Type B pancreatic cell (in vitro differentiated cells): ENCODE measurements at places on chromosomes 6 and 20. TPM values are rescaled to one million over a fixed set of nuclear protein-coding genes. Genes with fewer than 3 reads are reported as not detected.
A peak's percentile ranks its signal among the peaks of the same experiment; 100 is the strongest.

The TLDC2 gene
- total RNA-seq = 0.75 and 0.93 TPM in 2 replicates

The GMPR gene
- 1.8 and 3.8 TPM in 2 replicates for total RNA-seq

The HLA-DMA gene
- 1.5 and 2.0 TPM in 2 replicates for total RNA-seq

The CYP39A1 gene
- 4.8 and 6.7 TPM in 2 replicates for total RNA-seq

The MRAP2 gene
- total RNA-seq = 0.74 and 1.4 TPM in 2 replicates

The HINT3 gene
- 14.8 and 19.9 TPM in 2 replicates for total RNA-seq

The RNF182 gene
- total RNA-seq = 2.8 and 12.3 TPM in 2 replicates

The SYNDIG1 gene
- 4.1 and 4.3 TPM in 2 replicates for total RNA-seq

The CALHM6 gene
- total RNA-seq = 0.99 and 1.6 TPM in 2 replicates

The SRSF6 gene
- 203 and 280 TPM in 2 replicates for total RNA-seq

DNA sequence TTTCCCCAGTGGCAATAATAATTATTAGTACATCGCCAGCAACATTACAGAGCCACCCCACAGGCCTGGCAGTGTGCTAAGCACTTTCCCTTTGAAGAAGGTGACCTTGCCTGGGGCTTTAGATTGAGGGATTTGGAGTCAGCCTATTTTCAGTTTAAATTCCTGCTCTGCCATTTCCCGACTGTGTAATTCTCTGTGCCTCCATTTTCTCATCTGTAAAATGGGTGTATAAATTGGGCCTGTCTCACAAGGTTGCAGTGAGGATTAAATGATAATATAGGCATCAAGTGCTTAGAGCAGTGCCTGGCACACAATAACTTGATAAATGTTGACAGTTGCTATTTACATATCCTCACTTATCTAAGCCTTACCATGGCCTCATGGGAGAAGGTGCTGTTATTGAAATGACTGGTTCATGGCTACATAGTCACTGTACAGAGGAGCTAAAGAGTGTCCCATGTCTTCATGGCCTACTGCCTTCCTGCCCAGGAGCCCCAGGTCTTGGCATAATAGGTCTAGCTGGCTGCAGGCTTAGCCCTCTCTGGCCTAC lies 5.1 kb upstream of the SCRT2 start:
- H3K27me3 ChIP-seq = peaks cover 59% of the 10 kb centered on the region
- DNase-seq = no peak
- no peaks in the 10 kb centered on the region for H3K36me3 ChIP-seq
- H3K4me1 ChIP-seq = peaks cover 5% of the 10 kb centered on the region
- H3K4me3 ChIP-seq = no peak overlapping the region

- H3K4me3 ChIP-seq = no peak overlapping the region
- H3K36me3 ChIP-seq = peaks cover 4% of the 10 kb centered on the region
- H3K4me1 ChIP-seq = peaks cover 39% of the 10 kb centered on the region
- H3K27me3 ChIP-seq = no peaks in the 10 kb centered on the region
Measured at GRCh38 chr6:43125555-43125954, 45.5 kb upstream of the SRF start.

DNA sequence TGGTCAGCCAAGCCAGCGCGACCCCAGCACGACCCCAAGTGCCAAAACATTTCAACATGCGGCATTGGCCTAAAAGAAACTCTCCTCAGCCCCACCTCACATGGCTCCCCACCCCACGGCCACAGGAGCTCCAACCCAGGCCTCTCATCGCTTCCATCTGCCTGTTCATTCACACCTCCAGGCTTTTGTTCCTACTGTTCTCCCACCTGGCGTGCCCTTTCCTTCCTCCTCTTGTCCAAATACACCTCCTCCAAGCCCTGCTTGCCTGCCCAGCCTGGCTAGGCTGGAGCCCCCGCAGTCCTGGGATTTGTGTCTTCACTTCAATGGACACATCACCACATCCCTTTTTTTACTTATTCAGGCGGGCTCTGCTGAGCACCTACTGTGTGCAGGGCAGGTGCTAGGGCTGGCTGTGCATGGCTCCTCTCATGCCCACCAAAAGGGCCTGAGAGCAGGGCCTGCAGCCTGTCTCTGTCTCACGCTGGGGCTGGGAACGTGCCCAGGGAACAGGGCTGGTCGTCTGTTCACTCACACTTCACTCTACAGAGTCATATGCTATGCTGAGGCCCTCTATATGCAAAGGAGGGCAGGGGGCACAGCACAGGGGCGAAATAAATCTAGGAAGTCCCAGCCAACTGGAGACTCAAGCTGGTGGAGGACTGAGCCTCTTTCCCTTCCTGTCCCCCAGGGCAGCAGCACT lies 61.1 kb downstream of the GRM4 start:
- no peaks in the 10 kb centered on the region for H3K27me3 ChIP-seq
- H3K36me3 ChIP-seq = no peaks in the 10 kb centered on the region
- DNase-seq = no peak

DNA sequence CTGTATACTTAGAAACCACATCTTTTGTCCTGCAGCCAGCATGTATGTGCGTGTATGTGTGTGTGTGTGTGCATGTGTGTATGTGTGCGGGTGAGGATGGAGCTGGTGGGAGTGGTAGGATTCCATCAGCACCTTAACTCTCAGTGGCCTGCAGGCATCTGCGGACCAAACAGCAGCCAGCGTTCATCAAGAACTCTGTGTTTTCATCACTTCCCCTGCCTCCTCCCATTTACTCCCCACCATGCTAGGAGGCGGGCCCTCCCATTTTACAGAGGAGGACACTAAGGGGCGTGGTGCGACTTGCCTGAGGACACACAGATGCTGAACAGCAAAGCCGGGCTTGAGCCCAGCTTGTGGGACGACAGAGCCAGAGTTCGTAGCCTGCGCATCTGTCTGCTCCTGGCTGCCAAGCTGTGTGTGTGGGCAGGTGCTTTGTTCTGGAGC lies 8.9 kb downstream of the VSTM2L start:
- peak overlapping the region; percentile 47 for H3K27ac ChIP-seq
- peak overlapping the region; percentile 21 for H3K4me3 ChIP-seq
- no peaks in the 10 kb centered on the region for H3K36me3 ChIP-seq
- peaks cover 51% of the 10 kb centered on the region for H3K27me3 ChIP-seq

DNA sequence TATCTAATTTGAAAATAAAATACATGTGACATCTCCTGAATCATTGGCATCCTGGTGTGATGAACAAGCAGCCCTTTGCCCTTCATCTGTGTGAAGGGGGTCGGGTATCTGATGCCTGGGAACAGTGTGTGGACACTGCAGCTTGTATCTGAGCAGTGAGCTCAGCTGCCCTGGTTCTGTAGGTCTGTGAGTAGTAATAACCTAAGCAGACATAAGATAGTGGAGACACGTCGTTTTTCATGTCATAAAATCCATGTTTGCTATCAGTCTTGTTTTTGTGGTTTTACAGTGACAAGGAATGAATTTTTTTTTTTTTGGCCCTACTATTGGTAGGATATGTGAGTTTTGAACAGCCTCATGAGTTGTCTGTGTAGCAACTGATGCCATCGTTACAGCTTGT lies 133.0 kb downstream of the JARID2 start:
- H3K27ac ChIP-seq = no peak overlapping the region
- peaks cover 10% of the 10 kb centered on the region for H3K36me3 ChIP-seq
- no peak overlapping the region for H3K4me3 ChIP-seq
- DNase-seq = no peak
- H3K27me3 ChIP-seq = no peaks in the 10 kb centered on the region

DNA sequence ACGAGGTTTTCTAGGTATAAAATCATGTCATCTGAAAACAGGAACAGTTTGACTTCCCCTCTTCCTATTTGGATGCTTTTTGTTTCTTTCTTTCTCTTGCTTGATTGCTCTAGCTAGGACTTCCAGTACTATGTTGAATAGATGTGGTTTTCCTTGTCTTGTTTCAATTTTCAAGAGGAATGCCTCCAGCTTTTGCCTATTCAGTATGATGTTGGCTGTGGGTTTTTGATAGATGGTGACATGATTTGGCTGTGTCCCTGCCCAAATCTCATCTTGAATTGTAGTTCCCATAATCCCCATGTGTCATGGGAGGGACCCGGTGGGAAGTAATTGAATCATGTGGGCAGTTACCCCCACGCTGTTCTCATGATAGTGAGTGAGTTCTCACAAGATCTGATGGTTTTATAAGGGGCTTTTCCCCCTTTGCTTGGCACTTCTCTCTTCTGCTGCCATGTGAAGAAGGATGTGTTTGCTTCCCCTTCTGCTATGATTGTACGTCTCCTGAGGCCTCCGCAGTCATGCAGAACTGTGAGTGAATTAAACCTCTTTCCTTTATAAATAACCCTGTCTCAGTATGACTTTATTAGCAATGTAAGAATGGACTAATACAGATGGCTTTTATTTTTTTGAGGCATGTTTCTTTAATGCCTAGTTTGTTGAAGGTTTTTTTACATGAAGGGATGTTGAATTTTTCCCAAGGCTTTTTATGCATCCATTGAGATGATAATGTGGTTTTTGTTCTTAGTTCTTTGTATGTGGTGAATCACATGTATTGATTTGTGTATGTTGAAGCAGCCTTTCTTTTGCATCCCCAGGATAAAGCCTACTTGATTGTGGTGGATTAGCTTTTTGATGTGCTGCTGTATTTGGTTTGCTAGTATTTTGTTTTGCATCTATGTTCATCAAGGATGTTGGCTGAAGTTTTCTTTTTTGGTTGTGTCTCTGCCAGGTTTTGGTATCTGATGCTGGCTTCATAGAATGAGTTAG lies 239.1 kb downstream of the THBS2 start:
- no peak overlapping the region for H3K4me3 ChIP-seq
- no peaks in the 10 kb centered on the region for H3K36me3 ChIP-seq
- H3K27me3 ChIP-seq = peaks cover 9% of the 10 kb centered on the region
- H3K4me1 ChIP-seq = no peaks in the 10 kb centered on the region

GRCh38 chr20:10590950-10591671 lies 82.7 kb downstream of the JAG1 start:
- H3K36me3 ChIP-seq = peaks cover 4% of the 10 kb centered on the region
- no peaks in the 10 kb centered on the region for H3K27me3 ChIP-seq
- no peak for DNase-seq
- peaks cover 11% of the 10 kb centered on the region for H3K4me1 ChIP-seq
- no peak overlapping the region for H3K27ac ChIP-seq
- H3K4me3 ChIP-seq = no peak overlapping the region

- H3K36me3 ChIP-seq = peaks cover 4% of the 10 kb centered on the region
- peaks cover 7% of the 10 kb centered on the region for H3K27me3 ChIP-seq
- no peak overlapping the region for H3K4me3 ChIP-seq
Measured at GRCh38 chr6:1645466-1646185, 35.9 kb downstream of the FOXC1 start.

DNA sequence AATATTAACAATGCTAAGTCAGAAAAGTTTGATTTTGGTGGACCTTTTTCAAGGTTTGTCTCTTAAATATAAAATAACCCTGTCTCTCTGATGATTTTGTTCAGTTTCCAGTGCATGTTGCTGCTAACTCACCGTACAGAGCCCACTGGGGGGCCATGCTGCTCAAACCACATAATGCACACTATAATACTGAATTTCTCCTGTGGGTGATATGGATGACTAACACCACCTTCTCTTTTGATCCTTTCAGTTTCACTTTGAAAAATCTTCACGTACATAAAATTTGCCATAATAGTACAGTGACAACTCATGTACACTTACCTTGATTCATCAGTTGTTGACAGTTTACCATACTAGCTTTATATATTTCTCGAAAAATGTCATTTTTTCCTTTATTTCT lies 506.6 kb upstream of the MAN1A1 start:
- H3K27me3 ChIP-seq = peaks cover 3% of the 10 kb centered on the region
- H3K27ac ChIP-seq = no peak overlapping the region
- H3K4me3 ChIP-seq = no peak overlapping the region
- no peaks in the 10 kb centered on the region for H3K36me3 ChIP-seq
- DNase-seq = no peak
- H3K4me1 ChIP-seq = no peaks in the 10 kb centered on the region

DNA sequence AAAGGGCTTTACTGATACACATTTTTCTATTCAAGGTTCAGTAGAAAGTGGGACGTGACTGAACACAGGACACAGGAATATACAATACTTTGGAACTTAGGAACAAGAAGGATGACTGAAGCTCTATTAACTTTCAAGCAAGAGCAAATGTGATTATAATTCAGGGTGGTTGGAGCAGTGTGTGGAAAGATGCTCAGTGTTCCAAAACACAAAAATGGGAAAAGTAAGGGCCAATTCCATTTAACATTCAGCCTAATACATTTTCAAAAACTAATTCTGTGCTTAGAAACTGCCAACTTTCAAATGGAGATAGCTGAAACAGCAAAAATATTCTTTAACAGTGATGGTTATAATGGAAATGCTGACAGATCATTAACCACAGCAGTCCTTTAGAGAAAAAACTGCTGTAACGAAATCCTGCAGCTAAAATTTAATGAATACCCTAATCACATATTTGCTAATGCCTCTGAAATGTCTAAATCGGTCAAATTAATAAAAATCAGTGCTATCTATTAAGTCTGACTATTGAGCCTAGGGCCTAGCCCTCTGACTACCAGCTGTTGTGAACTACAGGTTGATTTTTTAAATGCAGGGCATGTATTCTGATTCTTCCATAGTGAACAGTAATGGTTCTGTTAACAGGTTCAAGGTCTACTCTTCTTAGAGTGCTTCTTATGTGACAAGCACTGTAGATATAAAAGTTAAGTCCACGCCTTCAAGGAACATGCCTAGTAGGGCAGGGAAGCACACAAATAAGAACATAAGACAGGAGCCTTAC lies 45.9 kb downstream of the RARS2 start:
- H3K4me1 ChIP-seq = no peaks in the 10 kb centered on the region
- no peak overlapping the region for H3K27ac ChIP-seq
- no peak overlapping the region for H3K4me3 ChIP-seq
- H3K27me3 ChIP-seq = no peaks in the 10 kb centered on the region

- no peak overlapping the region for H3K27ac ChIP-seq
- H3K4me3 ChIP-seq = no peak overlapping the region
- peaks cover 20% of the 10 kb centered on the region for H3K4me1 ChIP-seq
Measured at GRCh38 chr6:33642897-33643296, 21.8 kb downstream of the ITPR3 start.

- no peaks in the 10 kb centered on the region for H3K27me3 ChIP-seq
- no peaks in the 10 kb centered on the region for H3K36me3 ChIP-seq
- no peak overlapping the region for H3K27ac ChIP-seq
- no peak for DNase-seq
Measured at GRCh38 chr6:82570083-82570482, 206.5 kb downstream of the TPBG start.

DNA sequence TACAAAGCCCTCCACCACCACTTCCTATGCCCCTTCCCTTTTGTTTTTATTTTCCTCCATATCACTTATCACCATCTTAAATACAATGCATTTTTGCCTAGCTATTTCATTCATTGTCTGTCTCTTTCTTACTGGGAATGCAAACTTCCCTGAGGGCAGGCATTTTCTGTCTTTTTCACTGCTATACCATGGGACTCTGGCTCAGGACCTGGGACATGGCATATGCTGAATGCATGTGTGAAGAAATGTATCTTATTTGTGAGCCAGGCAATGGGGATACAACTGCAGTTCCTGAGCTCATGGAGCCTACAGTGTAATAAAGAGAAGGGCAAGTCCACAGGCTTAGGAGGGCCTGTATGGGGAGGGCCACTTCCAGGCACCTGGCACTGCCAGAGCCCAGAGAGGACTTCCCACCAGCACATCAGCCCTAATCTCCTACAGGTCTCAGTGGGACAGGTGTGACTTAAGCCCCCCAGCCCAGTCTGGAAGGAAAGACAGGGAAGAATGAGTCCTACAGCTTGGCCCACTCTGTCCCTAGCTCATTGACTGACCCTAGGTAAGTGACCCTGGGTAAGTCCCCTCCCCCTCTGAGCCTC lies 43.2 kb downstream of the TFEB start:
- peaks cover 25% of the 10 kb centered on the region for H3K27me3 ChIP-seq
- H3K4me1 ChIP-seq = peaks cover 10% of the 10 kb centered on the region
- H3K27ac ChIP-seq = no peak overlapping the region
- H3K4me3 ChIP-seq = no peak overlapping the region

GRCh38 chr6:133621751-133622150 lies 267.2 kb upstream of the TCF21 start:
- no peaks in the 10 kb centered on the region for H3K4me1 ChIP-seq
- H3K27ac ChIP-seq = no peak overlapping the region
- no peaks in the 10 kb centered on the region for H3K27me3 ChIP-seq

- H3K4me1 ChIP-seq = peaks cover 18% of the 10 kb centered on the region
- no peaks in the 10 kb centered on the region for H3K36me3 ChIP-seq
- H3K27ac ChIP-seq = no peak overlapping the region
- peaks cover 11% of the 10 kb centered on the region for H3K27me3 ChIP-seq
- no peak for DNase-seq
Measured at GRCh38 chr20:39532205-39532604, 570.1 kb downstream of the DHX35 start.
